Cardiac muscle cell (in vitro differentiated cells and primary cell): ENCODE measurements at places on chromosomes 1 and 21.

DNA sequence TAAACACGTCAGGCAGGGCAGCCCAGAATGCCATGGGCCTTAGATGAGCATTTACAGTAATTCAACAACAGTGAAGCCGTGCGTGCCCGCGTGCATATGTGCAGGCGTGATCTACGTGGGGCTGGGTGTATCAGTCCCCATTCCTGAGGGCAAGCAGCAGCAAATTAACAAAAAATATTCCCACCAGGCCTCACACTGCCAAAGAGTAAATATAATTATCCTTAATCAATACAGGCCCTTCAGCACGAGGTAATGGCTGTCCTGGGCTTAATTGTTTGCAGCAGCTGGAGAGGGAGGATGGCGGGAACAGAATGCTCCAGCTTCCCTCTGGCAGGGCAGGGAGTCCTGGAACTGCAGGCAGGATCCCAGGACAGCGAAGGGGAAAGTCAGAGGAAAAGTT is 91.8 kb downstream of the DDX20 start:
- DNase-seq, result no peak

DNA sequence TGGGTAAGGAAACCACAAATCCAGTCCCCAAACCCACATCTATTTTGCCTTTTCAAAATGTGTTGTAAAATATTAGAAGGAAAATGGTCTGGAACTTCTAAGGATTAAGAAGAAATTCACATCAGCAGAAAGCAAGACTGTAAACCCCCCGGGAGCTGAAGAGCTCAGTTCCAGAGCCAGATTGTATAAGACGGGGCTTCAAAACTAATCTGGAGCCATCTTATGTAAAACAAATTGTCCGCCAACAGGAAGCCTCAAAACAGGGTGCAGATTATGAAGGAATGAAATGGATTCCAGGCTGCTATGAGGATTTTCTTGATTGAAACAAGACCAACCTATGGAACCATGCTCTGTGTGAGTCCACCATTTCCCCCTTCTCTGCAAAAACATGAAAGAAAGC is 25.1 kb upstream of the HUNK start:
- DNase-seq, result no peak

DNA sequence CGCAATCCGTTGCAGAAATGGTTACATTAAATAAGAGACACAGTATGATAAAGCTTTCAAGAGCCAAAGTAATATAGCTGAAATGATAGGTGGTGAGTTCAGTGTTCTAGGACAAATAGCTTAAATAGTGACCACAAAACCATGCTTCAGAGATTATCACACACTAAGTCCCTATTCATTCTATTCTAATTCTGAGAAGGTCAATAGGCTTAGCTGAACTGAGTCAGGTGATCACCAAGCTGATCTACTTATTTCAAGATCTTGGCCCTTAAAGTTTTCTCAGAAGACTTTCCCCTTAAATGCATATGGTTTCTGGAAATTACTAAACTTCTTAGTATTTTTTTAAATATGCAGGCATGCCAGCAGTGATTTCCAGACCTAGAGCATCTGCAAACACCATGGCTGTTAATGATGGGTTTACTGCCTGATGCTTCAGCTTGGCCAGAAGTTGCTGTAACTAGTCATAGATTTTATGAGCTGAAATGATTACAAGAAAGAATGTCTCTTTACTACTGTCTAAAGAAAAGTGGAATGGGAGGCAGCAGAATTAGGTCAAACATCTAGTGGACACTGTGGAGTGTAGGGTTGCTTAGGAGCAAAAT is 242.9 kb downstream of the ST6GALNAC3 start:
- no peak for DNase-seq

GRCh38 chr1:27980216-27980845 is 20.6 kb downstream of the XKR8 start:
- DNase-seq, result no peak
